ENCODE measurements at places on chromosomes 12 and 14.

GRCh38 chr12:6234214-6234613, 34.0 kb downstream of the CD9 start:
- peaks cover 6% of the 10 kb centered on the region for H3K36me3 ChIP-seq
- H3K4me1 ChIP-seq = peaks cover 32% of the 10 kb centered on the region
- no peak for DNase-seq
- no peak overlapping the region for H3K27ac ChIP-seq

DNA sequence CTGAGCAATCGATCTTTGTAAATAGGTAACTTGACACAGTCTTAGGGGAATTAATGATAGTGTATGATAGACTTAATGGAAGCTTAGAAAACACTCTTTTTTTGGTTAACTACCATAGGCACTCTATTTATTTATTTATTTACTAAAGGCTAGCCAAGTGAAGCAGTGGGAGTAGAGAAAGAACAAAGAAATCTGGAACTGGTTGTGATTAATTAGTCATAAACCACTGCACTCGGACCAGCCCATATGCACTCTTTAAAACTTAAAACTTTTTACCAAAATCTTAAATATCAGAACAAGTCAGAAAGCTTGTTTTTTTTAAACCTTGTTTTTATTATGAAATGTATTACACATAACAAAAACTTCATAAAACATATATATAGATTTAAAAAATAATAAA, 49.5 kb upstream of the SRP54 start:
- H3K4me3 ChIP-seq = no peak overlapping the region
- DNase-seq = no peak
- peak overlapping the region; percentile 51 for H3K27ac ChIP-seq
- H3K27me3 ChIP-seq = no peaks in the 10 kb centered on the region
- H3K36me3 ChIP-seq = peaks cover 11% of the 10 kb centered on the region

- no peak overlapping the region for H3K4me3 ChIP-seq
- no peak for DNase-seq
- no peaks in the 10 kb centered on the region for H3K4me1 ChIP-seq
- H3K27me3 ChIP-seq = peaks cover 10% of the 10 kb centered on the region
- no peak overlapping the region for H3K27ac ChIP-seq
- peaks cover 2% of the 10 kb centered on the region for H3K36me3 ChIP-seq
Measured at GRCh38 chr12:75834591-75834990, 197.0 kb downstream of the PHLDA1 start.

DNA sequence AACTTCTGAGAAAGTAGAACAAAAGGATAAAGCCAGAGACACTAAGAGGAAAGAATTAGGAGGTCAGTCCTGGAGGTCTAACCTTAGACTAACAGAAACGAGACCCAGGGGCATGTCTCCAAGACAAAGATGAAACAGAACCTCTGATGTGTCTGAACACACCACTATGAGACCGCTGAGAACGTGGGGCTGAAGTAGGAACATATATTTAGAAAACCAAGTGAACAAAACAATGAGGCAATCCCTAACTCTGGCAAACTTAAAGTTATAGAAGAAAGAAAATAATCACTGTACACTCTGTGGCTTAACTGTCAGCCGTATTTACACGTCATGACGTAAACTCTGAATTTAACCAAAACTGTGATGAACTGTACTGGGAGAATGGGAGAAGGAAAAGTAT, 17.9 kb downstream of the KCTD10 start:
- H3K4me3 ChIP-seq = no peak overlapping the region
- DNase-seq = no peak
- no peaks in the 10 kb centered on the region for H3K27me3 ChIP-seq
- no peak overlapping the region for H3K27ac ChIP-seq
- H3K4me1 ChIP-seq = peaks cover 48% of the 10 kb centered on the region
- peaks cover 38% of the 10 kb centered on the region for H3K36me3 ChIP-seq

DNA sequence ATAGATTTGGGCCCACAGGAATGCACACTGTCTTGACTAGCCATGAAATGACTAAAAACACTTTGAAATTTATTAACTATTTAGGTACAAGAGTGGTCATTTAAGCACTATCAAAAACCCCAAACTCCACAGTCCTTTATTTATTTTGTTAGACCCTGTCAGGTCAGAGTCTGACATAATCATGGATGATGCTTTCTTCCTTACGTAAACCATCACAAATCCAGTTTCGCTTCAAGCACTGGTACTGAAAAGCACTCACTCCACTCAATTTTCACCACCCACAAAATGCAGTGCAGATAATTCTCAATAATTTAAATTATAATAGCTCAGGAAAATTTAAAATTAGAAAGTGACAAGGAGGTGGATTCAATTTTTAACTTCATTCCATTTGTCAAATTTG, 25.8 kb downstream of the PPP2R5E start:
- no peak for DNase-seq

- no peaks in the 10 kb centered on the region for H3K4me1 ChIP-seq
- no peak overlapping the region for H3K4me3 ChIP-seq
- no peaks in the 10 kb centered on the region for H3K36me3 ChIP-seq
- no peak for DNase-seq
- no peak overlapping the region for H3K27ac ChIP-seq
Measured at GRCh38 chr12:131378861-131379665, 331.8 kb upstream of the SFSWAP start.

DNA sequence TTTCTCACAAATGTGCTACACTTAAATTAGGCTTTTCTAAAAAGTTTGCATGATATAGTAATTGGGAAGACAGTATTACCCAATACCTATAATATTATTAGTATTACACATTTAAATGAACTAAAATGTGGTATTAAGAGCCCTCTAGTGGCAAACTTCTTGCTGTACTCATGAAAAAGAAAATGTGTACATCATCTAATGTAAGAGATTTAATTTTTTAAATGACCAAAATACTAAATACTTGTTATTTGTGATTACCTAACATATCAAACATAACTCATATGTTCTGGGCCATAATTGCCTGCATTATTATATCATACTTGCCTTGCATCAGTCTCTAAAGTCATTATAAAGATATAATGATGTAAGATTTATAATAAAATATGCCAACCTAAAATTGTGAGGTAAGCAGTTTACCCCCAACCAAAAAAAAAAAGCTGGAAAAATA, 64.2 kb downstream of the DNAI7 start:
- H3K4me1 ChIP-seq = no peaks in the 10 kb centered on the region
- H3K27ac ChIP-seq = no peak overlapping the region
- no peaks in the 10 kb centered on the region for H3K36me3 ChIP-seq
- DNase-seq = no peak
- no peak overlapping the region for H3K4me3 ChIP-seq

GRCh38 chr14:32080001-32080510, 3.0 kb downstream of the ARHGAP5 start:
- no peak for DNase-seq
- no peak overlapping the region for H3K4me3 ChIP-seq

- DNase-seq = no peak
- H3K27me3 ChIP-seq = peaks cover 20% of the 10 kb centered on the region
- peaks cover 7% of the 10 kb centered on the region for H3K4me1 ChIP-seq
- H3K36me3 ChIP-seq = no peaks in the 10 kb centered on the region
- H3K27ac ChIP-seq = no peak overlapping the region
- H3K4me3 ChIP-seq = no peak overlapping the region
Measured at GRCh38 chr14:104863131-104863862, 1.8 kb upstream of the CEP170B start.

DNA sequence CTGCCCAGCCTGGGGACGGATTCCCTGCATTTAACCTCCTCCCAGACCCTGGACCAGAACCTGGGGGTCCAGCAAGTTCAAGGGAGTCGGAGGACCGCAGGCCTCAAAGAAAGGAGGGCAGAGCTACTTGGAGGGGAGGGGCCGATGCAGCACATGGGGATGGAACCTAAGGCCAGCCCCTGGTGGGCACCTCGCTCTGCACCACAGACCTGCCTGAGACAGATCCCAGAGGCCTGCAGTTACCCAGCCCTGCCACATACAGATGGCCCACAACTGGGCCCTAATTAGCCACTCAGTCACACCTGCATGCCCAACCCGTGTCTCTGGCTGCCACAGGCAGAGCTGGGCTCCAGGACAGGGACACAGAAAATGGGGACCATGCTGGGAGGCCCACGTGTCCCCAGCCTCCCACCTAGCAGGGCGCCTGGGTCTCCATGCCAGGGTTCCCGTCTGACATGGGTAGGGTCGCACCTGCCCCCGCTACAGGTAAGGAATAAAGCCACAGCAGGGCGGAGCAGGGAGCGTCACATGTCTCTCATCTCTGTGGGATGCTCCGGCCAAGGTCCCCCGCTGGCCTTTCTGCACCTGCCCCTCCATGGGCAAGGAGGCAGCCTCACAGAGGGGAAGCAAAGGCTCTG, 16.7 kb downstream of the AKT1 start:
- peaks cover 11% of the 10 kb centered on the region for H3K36me3 ChIP-seq
- no peaks in the 10 kb centered on the region for H3K27me3 ChIP-seq
- no peak for DNase-seq

- no peaks in the 10 kb centered on the region for H3K4me1 ChIP-seq
- H3K4me3 ChIP-seq = no peak overlapping the region
- no peaks in the 10 kb centered on the region for H3K36me3 ChIP-seq
- no peak for DNase-seq
- no peak overlapping the region for H3K27ac ChIP-seq
Measured at GRCh38 chr14:93381644-93382043, 34.7 kb downstream of the COX8C start.

- H3K36me3 ChIP-seq = peaks cover 11% of the 10 kb centered on the region
- H3K27me3 ChIP-seq = no peaks in the 10 kb centered on the region
- DNase-seq = no peak
- H3K27ac ChIP-seq = no peak overlapping the region
- peaks cover 31% of the 10 kb centered on the region for H3K4me1 ChIP-seq
Measured at GRCh38 chr14:68510201-68511128, 282.4 kb downstream of the ZFP36L1 start.

GRCh38 chr12:3836641-3837040, 36.6 kb downstream of the PARP11 start:
- no peak overlapping the region for H3K27ac ChIP-seq
- peaks cover 58% of the 10 kb centered on the region for H3K4me1 ChIP-seq
- H3K36me3 ChIP-seq = peaks cover 12% of the 10 kb centered on the region
- DNase-seq = no peak

GRCh38 chr14:50829489-50830043, 1.4 kb downstream of the NIN start:
- peak overlapping the region; percentile 92 for H3K4me3 ChIP-seq
- H3K36me3 ChIP-seq = peaks cover 23% of the 10 kb centered on the region
- H3K27ac ChIP-seq = peak overlapping the region; percentile 97
- H3K4me1 ChIP-seq = peaks cover 73% of the 10 kb centered on the region

DNA sequence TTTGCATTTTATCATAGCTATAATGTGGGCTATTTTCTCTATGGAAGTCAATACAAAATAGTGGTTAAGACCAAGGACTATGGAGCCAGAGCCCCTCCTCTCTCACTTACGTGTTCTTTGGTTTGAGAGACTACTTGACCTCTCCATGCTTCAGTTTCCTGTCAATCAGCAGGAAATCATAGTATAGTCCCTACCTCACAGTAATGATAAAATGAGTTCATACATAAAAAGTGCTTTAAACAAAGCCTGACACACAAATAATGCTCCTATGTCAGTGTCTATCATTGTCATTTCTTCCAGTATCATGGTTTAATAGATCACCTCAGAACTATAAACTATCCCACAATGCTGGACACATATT, 90.4 kb downstream of the MED13L start:
- no peak overlapping the region for H3K27ac ChIP-seq
- H3K27me3 ChIP-seq = no peaks in the 10 kb centered on the region
- H3K4me1 ChIP-seq = peaks cover 52% of the 10 kb centered on the region

GRCh38 chr14:74658535-74659131, 46.6 kb upstream of the LTBP2 start:
- no peaks in the 10 kb centered on the region for H3K27me3 ChIP-seq
- H3K4me1 ChIP-seq = no peaks in the 10 kb centered on the region
- no peak for DNase-seq
- H3K36me3 ChIP-seq = peaks cover 21% of the 10 kb centered on the region
- H3K4me3 ChIP-seq = no peak overlapping the region
- no peak overlapping the region for H3K27ac ChIP-seq

DNA sequence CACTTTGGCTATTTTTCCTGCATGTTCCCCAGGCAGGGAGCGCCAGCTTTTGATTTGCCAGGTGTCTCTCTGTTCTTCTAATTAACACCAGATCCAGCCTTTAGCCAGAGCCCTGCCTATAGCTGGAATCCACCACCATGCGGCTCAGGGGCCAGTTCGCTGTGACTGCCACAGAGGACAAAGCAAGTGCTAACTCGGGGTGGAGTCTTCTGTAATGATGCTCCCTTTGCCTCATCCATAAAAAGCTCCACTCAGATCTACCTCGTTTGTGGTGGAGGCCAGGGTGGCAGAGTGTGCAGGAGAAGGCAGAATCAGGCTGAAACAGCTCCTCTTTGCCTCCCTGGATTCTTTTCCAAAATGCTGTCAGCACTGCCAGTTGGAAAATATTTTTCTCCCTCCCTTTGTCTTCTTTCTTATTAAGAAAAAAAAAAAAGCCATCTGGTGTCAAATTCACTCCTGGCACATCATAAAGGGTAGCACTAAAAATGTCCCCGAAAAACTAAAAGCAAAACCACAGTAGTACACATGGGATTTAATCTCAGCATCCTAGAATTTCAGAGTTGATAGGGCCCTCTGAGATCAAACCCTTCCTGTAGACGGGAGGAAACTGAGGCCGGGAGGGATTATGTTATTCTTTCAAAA, 18.0 kb upstream of the CTDSP2 start:
- peaks cover 4% of the 10 kb centered on the region for H3K4me1 ChIP-seq
- peaks cover 53% of the 10 kb centered on the region for H3K27me3 ChIP-seq
- no peak for DNase-seq
- no peak overlapping the region for H3K27ac ChIP-seq

- no peak overlapping the region for H3K27ac ChIP-seq
- peaks cover 3% of the 10 kb centered on the region for H3K36me3 ChIP-seq
- DNase-seq = no peak
- H3K27me3 ChIP-seq = no peaks in the 10 kb centered on the region
Measured at GRCh38 chr12:124847113-124848074, 16.3 kb downstream of the SCARB1 start.

GRCh38 chr12:71161591-71161990, 3.8 kb upstream of the TSPAN8 start:
- no peak overlapping the region for H3K4me3 ChIP-seq
- H3K27me3 ChIP-seq = no peaks in the 10 kb centered on the region
- no peaks in the 10 kb centered on the region for H3K4me1 ChIP-seq
- DNase-seq = no peak
- no peaks in the 10 kb centered on the region for H3K36me3 ChIP-seq
- H3K27ac ChIP-seq = no peak overlapping the region

- no peak overlapping the region for H3K4me3 ChIP-seq
- H3K27ac ChIP-seq = no peak overlapping the region
- no peaks in the 10 kb centered on the region for H3K4me1 ChIP-seq
- no peaks in the 10 kb centered on the region for H3K27me3 ChIP-seq
- DNase-seq = no peak
- H3K36me3 ChIP-seq = no peaks in the 10 kb centered on the region
Measured at GRCh38 chr14:33480071-33480886, 470.6 kb downstream of the EGLN3 start.

DNA sequence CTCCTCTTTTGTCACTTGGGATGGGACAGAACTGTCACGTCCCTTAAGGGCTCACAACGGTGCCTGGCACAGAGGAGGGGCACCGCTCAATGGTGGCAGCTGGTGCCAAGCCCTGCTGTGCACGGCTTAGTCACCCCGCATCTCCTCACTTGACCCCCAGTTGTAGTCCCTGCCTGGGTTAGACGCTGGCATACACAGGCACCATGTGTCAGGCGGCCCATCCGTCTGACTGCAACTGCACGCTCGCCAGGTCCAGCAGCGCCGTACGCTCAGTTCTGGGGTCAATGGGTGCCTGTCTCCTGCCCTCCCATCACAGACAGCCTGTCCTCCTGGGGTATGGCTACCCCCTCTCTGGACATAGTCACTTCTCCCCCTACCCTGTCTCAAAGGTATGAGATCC, 1.6 kb upstream of the PACS2 start:
- DNase-seq = no peak
- H3K4me3 ChIP-seq = peak overlapping the region; percentile 77
- H3K4me1 ChIP-seq = peaks cover 21% of the 10 kb centered on the region
- H3K27ac ChIP-seq = peak overlapping the region; percentile 83
- H3K27me3 ChIP-seq = no peaks in the 10 kb centered on the region

All from central memory CD8-positive, alpha-beta T cell (primary cell).